ENCODE measurements at places on chromosomes 7 and 10.

DNA sequence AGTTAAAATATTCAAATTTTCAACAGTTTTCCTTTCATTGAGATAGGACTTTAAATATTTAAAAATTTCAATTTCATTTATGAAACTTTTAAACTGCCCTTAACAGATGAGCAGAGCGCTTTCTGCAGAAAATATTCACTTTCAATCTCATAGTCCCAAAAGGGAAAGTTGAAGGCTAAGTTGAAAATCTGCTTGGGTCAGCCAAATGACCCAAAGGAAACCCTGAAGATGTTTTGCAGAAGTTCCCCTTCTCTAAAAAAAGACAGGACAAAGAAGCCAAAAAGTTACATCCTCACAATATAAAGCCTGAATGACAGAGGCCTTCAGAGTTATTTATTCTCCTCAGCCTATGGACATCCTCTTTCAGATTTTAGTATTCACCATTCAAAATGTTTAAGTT, 17.6 kb upstream of the SCIN start:
- no peak for DNase-seq

GRCh38 chr7:43039346-43039745, 73.1 kb upstream of the HECW1 start:
- DNase-seq = no peak

DNA sequence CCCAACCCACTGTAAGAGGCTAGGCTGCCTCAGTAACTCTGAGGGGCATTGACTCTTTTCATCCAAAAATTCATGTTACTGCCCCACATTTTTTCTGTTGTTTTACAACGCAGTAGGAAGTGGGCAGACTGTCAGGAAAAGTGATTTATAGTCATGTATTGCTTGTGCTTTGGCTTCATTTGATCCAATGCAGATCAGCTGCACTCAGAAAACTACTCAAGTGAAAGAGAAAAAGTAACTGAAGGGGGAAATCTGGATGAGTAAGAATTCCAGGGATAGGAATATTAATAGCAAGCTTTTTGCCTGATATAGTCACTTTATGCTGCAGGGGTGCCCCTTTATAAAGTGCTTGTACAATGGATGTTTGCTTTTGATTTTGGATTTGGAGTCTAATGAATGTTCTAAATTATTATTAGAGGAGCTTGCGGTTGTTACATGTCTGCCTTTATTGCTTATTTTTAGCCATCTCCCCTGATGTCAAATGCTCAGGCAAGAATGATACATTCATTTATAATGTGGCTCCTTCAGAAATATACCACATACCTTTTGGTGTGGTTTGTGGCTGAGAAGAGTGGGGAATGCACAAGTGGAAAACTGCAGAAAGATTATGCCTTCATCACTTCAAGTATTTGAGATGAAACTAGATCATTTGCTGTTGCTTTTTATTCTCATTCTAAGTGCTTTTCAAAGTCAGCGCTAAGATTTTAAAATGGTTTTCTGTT, 86.1 kb downstream of the EGFR start:
- DNase-seq = peak; percentile 59

DNA sequence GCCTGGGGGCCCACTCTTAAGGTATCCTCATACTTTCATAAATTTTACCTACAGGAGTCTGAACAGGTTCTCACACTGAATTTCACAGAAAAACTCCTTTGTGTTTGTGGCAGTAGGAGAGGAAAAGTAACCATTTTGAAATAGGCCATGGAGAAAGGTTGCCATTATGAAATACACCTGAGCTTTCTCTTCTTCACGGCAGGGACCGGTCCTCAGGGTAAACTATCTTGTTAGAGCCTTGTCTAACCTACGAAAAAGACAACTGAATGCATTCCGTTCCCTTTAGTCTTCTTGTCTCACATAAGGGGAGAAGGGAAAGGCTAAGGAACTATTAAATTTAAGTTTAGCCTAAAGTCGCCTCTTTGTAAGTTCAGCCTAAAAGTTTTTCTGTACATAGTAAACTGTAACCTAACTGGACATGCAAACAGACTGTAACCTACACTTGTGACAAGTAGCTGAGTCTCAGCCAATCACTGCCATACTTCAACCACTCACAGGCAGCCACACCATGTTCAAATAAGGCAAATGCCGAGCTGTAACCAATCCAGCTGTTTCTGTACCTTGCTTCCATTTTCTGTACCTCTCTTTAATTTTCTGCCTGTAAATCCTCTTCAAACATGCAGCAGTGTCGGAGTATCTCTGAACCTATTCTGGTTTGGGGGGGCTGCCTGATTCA, 14.2 kb upstream of the RNF32 start:
- DNase-seq = no peak

DNA sequence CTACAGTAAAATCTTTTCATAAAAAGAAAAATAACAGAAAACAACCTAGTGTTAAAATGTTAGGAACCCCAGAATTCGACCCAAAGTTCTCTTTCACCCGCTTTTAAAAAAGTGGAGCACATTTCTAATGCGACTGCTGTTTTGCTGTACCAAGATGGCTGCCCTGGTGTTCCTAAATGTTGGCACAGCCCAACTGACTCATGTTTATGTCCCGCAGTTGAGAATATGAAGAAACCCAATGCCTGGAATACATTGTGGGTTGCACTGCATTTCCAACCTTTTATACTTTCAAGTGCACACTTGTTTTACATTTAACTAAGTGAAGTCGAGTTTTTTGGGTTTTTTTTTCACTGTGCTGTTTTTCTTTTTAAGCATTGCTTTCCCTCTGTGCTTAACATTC, 944 bp downstream of the STEAP1B start:
- no peak for DNase-seq

- no peak for DNase-seq
Observed at GRCh38 chr10:1152386-1153250, 96.4 kb downstream of the WDR37 start.

Data from RCC 7860 (cell line).